Lung microvascular endothelial cell (primary cell): ENCODE measurements at places on chromosomes 5 and 9. TPM values are rescaled to one million over a fixed set of nuclear protein-coding genes. Genes with fewer than 3 reads are reported as not detected.

Gene TEK
- total RNA-seq = 56.9 and 108 TPM in 2 replicates

Gene B4GALT1
- total RNA-seq = 12.4 and 13.1 TPM in 2 replicates

Gene PRDM9
- not detected in 2 replicates for total RNA-seq

Gene LHX3
- total RNA-seq = not detected in 2 replicates

Gene IL12B
- total RNA-seq = not detected in 2 replicates

Gene SPOCK1
- total RNA-seq = 0.20 and 3.9 TPM in 2 replicates

Gene FOXE1
- total RNA-seq = not detected in 2 replicates

Gene PIP5K1B
- under 0.01 TPM in 1 of 2 replicates, not detected in the other for total RNA-seq

Gene DOK3
- total RNA-seq = 0.79 and 2.0 TPM in 2 replicates

Gene PCDHA5
- under 0.01 TPM in 2 replicates for total RNA-seq

Gene F2RL2
- 0.22 TPM in 1 of 2 replicates, not detected in the other for total RNA-seq

Gene CCDC171
- 0.20 and 0.44 TPM in 2 replicates for total RNA-seq

Gene SHOC1
- not detected in 2 replicates for total RNA-seq

Gene OR1J2
- not detected in 2 replicates for total RNA-seq

Gene CATSPER3
- under 0.01 and 0.22 TPM in 2 replicates for total RNA-seq

Gene UBE2QL1
- under 0.01 and 0.20 TPM in 2 replicates for total RNA-seq

Gene NEUROG1
- not detected in 2 replicates for total RNA-seq

Gene KIF20A
- 8.1 and 28.1 TPM in 2 replicates for total RNA-seq

Gene CYLC2
- total RNA-seq = not detected in 2 replicates

Gene TMEM267
- total RNA-seq = 4.1 and 7.7 TPM in 2 replicates

Gene ANKRD18A
- total RNA-seq = not detected in 2 replicates

Gene EQTN
- not detected in 2 replicates for total RNA-seq

Gene LRRC19
- not detected in 2 replicates for total RNA-seq

Gene KCTD16
- total RNA-seq = under 0.01 TPM in 2 replicates

Gene GPR151
- total RNA-seq = not detected in 2 replicates

Gene HDAC3
- total RNA-seq = 45.0 and 48.2 TPM in 2 replicates

Gene LHFPL2
- total RNA-seq = 24.4 and 31.2 TPM in 2 replicates

Gene PCDHGB3
- 2.0 and 3.8 TPM in 2 replicates for total RNA-seq

Gene ASPN
- total RNA-seq = not detected in 2 replicates

Gene IFNA8
- not detected in 2 replicates for total RNA-seq

Gene SGCD
- under 0.01 and 1.4 TPM in 2 replicates for total RNA-seq

Gene DND1
- total RNA-seq = under 0.01 and 0.22 TPM in 2 replicates

Gene NUTM2F
- total RNA-seq = not detected in 2 replicates

Gene AMBP
- not detected in 2 replicates for total RNA-seq

Gene TUSC1
- 7.0 and 9.1 TPM in 2 replicates for total RNA-seq

Gene TMEM250
- 34.0 and 44.4 TPM in 2 replicates for total RNA-seq

Gene CTXN3
- not detected in 2 replicates for total RNA-seq

Gene SLC34A1
- not detected in 2 replicates for total RNA-seq

Gene RASEF
- under 0.01 TPM in 2 replicates for total RNA-seq

Gene MARCHF3
- total RNA-seq = 107 and 112 TPM in 2 replicates

Gene PDE8B
- under 0.01 TPM in 2 replicates for total RNA-seq

Gene MTAP
- total RNA-seq = 11.1 and 13.3 TPM in 2 replicates

Gene CD74
- 2.0 and 5.8 TPM in 2 replicates for total RNA-seq

Gene PCDHGC4
- total RNA-seq = 0.65 and 0.79 TPM in 2 replicates

Gene GPR21
- total RNA-seq = 0.44 and 0.60 TPM in 2 replicates
